Lower lobe of right lung (tissue), 2 donors: ENCODE measurements at places on chromosomes 12 and 14. TPM values are rescaled to one million over a fixed set of nuclear protein-coding genes. Genes with fewer than 3 reads are reported as not detected.

DNA sequence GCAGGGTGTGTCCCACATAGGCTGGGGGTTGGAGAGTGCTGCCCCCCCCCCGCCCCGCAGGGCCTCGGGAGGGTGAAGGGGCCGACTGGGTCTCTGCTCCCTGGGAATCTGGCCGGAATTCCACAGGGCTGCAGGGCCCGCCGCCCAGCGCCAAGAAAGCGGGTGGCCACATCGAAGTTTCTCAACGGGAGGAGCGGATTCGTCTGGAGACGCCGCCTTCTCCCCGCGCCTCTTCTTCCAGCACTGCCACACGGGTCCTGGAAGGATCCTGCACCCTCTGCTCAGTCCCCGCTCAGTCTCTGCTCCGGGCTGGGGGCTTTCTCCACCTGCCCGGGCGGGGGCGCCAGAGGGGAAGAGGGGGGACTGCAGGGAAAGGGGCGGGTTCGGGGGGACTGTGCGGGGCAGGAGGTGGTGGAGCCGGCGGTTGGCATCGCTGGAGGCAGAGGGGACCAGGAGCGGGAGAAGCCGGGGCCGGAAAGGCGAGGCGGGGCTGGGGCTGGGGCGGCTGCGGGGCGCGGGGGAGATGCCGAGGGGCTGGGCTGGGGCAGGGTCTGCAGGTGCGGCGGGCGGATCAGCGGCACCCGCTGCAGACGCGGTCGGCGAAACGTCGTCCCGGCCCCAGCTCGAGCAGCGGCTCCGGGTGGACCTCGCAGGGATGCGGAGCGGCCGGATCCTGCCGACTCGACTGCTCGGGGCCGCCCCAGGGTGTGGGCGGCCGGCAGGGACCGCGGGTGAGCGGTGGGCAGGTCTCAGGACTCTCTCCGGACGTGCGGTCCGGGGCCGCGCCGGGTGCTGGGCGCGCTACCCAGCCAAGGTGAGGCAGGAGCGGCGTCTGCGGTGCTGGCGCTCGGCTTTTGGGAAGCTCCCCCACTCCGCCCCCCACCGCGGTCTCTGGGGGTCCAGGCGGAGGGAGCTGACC, 811.4 kb upstream of the TMEM132C start:
- no peak for DNase-seq

DNA sequence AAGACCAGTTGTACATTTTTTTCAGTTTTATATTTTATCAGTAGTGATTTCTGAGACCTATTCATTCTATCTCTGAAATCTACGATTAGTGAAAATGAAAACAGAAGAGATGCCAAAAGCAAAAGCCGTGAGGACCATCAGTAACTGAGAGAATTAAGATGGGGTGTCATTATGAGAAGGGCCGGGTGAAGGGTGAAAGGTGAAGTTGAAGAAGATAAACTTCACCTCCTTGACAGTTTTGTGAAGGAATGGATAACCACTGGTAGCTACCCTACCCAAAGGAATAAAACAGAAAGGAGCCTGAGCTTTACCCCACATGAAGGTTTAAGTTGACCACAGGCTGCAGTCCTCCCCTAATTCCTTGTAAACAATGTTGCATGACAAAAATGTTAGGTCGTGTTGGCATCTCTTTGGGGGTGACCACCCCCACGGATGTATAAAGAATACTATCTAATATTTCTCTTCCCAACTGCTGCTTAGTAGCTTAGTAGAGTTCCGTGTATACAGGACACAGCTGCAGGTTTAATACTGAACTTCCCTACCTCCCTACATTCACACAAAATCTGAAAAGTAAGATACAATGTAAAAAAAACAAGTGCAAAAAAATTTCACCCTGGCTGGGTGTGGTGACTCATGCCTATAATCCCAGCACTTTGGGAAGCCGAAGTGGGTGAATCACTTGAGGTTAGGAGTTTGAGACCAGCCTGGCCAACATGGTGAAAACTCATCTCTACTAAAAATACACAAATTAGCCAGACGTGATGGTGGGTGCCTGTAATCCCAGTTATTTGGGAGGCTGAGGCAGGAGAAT, 23.9 kb downstream of the GPR19 start:
- DNase-seq: no peak

DNA sequence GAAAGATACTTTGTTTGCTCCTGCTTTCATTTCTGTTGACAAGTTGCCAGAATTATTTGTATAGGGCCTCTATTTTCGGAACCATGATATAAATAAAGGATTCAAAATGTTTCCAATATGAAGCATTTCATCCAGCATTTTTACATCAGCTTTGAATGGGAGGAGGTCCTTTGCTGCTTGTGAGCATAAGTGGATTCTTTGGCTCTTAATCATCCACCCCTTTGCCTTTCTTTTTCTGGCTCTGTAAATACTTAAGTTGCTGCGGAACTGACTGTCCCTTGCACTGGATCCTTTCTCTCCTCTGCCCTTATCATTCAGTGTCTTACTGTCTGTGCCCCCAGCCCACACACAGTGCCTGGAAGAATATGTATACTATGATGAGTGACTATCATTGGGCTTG, 357.3 kb upstream of the RGS6 start:
- DNase-seq: no peak

DNA sequence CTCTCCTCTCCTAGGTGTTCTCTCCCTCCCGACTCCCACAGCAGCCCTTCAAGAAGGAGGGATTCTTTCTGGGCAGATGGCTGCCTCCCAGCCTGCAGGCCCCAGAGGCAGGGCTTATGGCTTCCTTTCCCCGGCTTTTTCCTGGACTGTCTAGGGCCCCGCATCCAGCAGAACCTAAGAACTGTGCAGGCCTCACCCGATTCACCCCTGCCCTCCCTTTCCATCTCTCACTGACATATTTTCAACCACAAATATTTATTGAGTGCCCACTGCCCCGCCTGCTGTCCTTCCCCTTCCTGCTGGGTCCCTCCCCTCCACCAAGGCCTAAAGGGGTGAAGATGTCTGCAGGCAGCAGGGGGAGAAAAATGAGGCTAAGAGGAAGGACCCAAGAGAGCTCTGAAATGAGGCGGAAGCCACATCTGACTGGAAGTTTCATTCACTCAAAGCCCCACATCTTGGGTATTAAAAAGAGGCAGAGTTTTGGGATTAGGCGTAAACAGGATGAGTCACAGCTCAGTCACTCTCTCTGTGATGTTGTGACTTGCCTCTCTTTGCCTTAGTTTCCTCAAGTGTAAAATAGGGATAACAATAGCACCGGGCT, 2.9 kb downstream of the SCNN1A start:
- peak; percentile 76 for DNase-seq

- DNase-seq: no peak
These were observed 20.3 kb downstream of the SOCS2 start for GRCh38 chr12:93592641-93593406.

DNA sequence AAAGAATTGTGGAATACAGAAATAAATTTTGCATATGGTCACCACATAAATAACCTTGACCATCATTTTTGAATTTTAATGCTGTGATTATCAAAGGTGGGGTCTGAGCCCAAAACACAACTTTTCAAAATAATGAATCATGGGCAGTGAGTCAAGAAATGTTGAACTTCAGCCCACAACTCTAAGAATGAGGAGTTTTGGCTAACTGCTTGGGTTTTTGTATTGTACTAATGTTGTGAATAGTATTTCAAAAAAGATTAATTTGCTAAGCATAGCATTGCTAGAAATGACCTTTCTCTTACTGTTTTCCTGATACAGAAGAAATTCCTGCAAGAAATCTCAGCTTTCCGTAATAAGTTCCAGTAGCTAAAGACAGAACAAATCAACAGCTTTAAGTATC, 24.4 kb upstream of the YARS2 start:
- no peak for DNase-seq

DNA sequence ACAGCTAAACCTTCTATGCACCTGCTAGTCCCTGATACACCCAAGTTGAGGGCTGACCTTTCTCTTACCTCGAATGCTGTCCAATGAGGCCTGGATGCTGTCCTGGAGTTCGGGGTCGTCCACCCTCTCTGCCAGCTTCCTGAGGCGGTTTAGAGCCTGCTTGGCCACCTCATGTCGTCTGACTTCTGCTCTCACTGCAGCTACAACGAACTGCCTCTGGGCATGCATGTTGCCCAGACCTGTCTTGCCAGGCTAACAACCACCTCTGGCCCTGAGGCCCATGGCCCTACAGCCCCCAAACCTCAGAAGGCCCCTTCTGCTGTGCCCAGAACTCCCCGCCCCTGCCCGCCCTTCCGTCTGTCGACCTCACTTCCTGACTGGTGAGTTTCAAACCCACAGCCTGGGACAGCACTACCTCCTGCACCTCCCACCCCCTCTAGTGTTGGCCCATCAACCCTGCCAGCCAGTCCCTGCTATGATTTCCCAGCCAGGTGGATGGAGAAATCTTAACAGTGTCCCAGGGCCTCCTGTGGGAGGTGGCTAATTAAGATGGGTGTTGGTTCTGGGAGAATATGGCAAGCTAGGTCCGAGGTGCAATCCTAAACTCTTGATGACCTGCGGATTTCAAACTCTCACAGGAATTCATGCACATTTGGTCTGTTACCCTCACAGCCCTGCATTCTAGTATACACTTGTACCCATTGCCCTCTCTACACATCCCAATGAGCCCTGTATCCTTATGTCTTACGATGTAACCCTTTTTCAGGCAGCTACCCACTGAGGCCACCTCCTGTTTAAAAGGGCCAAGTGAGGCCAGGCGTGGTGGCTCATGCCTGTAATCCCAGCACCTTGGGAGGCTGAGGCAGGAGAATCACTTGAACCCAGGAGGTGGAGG, 2.7 kb upstream of the TSPAN31 start:
- peak; percentile 73 for DNase-seq

Gene PUS1
- 19.1 TPM for total RNA-seq

Gene SPX
- total RNA-seq: 0.59 TPM

Gene TAMALIN
- 85.5 TPM for total RNA-seq
